Peyer's patch (tissue), 4 donors: ENCODE measurements at places on chromosomes 7 and 10.

DNA sequence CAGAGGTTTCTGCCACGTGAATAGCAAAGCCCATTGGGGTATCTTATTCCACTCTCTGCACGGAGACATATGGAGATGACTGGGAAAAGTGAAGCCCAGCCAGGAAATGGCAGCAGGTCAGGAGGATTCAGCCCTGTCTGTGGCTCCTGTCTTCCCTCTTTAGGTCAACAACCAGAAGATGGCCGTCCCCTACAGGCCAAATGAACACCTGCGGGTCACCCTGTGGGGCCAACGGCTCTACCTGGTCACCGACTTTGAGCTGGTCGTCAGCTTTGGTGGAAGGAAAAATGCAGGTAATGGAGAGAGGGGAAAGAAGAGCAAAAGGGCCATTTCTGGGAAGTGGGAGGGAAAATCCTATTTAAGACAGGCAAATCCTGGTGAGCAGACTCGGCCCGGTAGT is 38.3 kb downstream of the EPHB4 start:
- no peak for DNase-seq

DNA sequence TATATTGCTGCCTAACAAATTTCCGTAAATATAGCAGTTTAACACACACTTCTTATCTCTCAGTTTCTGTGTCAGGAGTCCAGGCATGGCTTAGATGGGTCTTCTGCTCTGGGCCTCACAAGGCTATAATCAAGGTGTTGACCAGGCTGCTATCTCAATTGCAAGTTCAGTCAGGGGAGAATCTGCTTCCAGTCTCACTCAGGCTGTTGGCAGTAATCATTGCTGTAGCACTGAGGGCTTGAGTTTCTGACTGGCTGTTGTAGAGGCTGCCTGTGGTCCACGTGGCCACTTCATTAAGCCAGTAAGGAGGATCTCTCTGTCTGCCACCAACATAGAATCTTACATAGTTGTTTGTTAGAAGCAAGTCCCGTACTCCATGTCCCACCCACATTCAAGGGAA is 138.4 kb downstream of the ST7 start:
- DNase-seq, result no peak

DNA sequence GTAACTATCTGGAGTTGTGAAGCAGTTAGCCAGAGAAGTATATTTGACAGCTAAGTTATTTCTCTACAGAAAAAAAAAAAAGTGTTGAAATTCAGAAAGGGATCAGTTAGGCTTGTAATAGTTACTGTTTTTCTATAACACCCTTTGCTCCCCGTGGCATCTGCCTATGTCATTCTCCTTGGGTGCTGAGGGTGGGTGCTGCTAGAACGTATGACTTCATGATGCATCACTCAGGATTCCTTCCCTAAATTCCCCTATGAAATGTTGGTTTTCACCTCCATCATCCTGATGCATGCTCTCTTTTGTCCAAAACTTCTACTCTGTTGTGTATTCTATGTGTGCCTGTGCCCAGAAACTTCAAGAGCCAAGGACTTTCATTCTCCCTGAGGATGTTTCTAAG is 536.4 kb downstream of the GRM8 start:
- DNase-seq, result no peak

GRCh38 chr7:45564485-45564884 is 9.7 kb upstream of the ADCY1 start:
- DNase-seq, result no peak

DNA sequence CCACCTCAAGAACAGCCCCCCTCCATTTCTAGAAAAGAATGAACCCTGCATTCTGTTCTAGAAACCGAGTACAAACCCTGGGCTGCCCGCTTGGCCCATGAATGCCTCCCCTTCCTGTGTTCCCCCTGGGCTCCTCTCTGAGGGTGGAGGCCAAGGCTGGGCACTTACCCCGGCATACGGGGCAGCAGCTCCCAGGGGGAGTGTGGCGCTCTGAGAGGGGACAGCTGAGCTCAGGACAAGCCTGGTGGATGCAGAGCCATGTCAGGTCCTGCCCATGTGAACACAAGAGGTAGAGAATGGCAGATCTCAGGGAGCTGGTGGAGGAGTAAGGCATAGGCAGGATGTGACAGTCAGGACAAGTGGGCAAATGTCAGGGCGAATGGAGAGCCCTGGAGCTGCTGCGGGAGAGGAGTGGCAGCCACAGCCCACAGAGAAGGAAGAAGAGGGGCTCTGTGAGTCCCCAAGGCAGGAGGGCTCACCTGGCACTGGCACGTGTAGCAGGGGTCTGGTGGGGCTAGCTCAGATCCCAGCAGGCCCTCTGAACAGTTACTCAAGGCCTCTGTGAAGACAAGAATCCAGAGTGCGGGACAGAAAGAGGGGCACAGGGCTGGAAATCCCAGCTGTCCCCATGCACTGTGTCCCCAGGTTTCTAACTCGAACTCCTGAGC is 18.9 kb downstream of the ATP6V1F start:
- no peak for DNase-seq

GRCh38 chr7:76280408-76280807 is 22.1 kb upstream of the HSPB1 start:
- no peak for DNase-seq
